8988T (cell line): ENCODE measurements at places on chromosomes 3 and 15.

DNA sequence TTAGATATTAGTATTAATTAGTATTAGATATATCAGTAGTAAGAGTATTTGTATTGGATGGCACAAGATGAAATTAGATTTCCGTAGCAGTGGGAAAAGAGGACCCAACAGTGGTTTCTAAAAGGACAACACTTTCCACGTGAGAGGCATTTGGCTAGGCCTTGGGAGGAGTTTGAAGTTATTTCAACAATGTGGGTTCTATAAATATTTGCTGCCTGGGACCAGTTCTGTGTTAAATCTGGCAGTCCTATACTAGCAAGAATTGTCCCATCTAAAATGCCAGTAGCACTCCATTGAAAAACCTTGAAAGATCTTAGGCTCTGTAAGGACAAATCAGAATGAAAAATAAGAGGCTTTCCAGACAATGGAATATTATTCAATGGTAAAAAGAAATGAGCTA is 347.1 kb upstream of the DNAJC19 start:
- DNase-seq: no peak

DNA sequence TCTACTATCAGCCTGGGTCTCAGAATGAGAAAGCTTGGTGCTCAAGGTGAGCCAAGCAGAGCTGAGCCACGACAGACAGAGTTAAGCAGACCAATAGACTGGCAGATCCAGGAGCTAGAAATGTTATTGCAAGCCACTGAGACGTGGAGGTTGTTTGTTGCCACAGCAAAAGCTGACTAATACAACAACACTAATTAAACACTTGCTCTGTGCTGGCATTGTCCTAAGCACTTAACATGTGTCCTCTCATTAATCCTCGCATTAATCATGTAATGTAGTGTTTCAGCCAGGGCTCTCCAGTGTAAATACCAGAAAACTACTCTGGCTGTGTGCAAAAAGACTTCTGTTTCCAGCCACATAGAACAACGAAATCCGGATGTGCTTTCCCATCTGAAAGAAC is 11.6 kb upstream of the SPSB4 start:
- DNase-seq: no peak

- no peak for DNase-seq
Observed at GRCh38 chr3:131283862-131284261, 97.7 kb upstream of the NUDT16 start.

- DNase-seq: no peak
Observed at GRCh38 chr3:24533561-24534193, 39.0 kb upstream of the THRB start.

GRCh38 chr15:83449250-83449671 is 2.1 kb downstream of the SH3GL3 start:
- DNase-seq: no peak

DNA sequence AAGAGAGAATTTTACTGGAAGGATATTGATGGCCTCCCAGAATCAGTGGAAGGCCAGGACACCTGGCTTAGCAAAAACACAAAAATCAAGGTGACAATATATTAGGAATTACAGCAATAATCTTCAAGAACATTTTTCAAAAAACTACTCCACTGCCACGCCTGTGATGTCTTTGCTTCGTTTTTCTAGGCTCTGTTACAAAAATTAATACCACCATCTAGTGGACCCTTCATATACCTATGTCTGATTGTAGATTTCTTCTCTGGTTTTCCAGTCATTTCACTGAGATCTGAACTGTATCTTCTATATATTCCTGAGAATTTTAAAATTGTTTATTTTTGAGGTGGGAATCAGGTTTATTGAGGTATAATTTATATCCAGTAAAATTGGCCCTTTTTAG is 5.6 kb upstream of the SLC33A1 start:
- DNase-seq: no peak

GRCh38 chr15:69143756-69144436 is 16.5 kb upstream of the GLCE start:
- DNase-seq: no peak

GRCh38 chr15:47331829-47332393 is 385.4 kb upstream of the SEMA6D start:
- no peak for DNase-seq

DNA sequence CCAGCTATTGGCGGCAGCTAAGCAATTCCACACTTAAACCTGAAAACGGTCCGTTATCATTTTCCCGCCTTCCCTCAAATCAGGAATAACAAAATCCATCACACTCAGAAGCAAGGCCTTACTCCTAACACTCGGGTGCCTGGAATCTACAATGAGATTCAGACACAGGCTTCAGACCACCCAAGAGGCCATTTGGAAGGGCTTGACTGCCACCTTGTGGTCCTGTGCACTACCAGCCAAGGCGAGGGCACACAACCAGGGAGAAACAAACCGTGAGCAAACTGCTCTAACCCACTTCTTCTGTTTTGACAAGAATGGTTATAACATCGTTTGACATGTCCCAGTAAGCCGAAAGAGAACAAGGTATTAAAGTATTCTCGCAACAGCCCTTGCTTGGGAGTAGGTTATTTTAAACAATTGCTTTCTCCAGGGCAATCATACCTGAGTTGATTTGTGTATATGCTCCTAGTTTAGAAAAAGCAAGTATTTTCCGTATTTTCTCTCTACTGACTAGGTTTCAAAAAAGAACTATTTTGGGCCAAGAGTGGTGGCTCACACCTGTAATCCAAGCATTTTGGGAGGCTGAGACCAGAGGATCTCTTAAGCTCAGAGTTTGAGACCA is 40.1 kb upstream of the TAFA4 start:
- peak; percentile 38 for DNase-seq

DNA sequence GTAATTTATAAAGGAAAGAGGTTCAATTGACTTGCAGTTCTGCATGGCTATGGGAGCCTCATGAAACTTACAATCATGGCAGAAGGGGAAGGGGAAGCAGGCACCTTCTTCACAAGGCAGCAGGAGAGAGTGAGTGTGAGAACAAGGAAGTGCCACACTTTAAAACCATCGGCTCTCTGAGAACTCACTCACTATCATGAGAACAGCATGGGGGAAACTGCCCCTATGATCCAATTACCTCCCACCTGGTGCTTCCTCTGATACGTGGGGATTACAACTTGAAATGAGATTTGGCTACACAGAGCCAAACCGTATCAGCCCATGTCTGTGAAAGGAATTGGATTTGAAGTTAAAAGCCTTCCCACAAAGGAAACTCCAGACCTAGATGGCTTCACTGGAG is 39.1 kb downstream of the TKT start:
- DNase-seq: no peak

GRCh38 chr15:67087507-67088172 is 22.2 kb downstream of the SMAD3 start:
- DNase-seq: no peak

DNA sequence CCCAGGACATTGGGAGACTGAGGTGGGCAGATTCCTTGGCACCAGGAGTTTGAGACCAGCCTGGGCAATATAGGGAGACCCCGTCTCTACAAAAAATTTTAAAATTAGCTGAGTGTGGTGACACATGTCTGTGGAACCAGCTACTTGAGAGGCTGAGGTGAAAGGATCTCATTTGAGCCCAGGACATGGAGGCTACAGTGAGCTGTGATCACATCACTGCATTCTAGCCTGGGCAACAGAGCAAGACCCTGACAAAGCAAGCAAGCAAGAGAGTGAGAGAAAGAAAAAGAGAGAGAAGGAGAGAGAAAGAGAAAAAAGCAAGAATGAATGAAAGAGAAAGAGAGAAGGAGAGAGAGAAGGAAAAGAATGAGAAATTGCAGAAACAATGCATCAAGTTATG is 52.1 kb upstream of the CSPG5 start:
- DNase-seq: no peak

DNA sequence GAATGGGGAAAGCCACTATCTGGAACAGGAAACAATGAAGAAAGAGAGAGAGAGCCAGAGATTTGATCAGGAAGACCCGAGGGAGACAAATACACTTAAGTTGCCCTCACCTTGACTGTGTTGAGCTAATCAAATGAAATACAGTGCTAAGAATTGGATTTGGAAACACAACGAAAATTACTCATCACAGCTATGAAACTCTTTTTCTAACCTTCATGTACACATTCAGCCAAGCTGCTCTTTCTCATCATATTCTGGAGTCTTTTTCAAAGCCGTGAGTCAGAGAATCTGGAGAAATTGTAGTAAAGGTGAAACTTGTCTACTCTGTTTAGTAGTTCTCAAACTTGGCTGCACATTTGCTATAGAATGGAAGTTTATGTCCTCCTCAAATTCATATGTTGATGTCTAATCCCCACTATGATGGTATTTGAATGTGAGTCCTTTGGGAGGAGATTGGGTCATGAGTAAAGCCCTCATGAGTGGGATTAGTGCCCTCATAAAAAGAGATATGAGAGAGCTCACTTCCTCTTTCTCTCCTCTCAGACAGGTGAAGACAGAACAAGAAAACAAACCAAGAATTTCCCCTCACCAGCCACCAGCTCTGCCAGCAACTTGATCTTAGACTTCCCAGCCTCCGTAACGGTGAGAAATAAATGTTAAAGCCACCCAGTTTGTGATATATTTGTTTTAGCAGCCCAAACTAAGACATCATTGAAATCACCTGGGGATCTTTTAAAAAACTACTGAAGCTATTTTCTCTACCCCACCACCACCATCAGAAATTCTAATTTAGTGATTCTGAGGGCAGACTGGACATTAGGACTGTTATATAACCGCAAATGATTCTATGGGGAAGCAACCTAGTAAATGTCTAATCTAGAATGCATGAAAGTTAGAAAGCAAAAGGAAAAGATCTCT is 143.6 kb upstream of the GRM7 start:
- no peak for DNase-seq

DNA sequence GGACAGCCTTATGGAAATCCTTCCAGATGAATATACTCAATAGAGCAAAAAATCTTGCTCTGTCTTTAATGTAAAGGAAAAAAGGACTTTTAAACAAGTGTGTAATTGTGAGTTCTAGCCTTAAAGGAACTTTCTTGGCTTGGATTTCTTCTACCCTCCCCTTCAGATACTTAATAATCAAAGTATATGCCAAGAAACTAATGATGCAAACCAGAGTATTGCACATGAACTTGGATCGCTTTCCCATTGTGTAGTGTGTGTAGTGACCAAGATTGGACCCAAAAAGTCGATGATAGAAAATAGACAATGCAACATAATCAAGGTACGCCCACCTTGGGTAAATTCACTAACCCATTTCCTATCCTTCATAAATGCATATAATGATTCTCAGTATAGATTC is 123.8 kb downstream of the TIGIT start:
- DNase-seq: no peak

DNA sequence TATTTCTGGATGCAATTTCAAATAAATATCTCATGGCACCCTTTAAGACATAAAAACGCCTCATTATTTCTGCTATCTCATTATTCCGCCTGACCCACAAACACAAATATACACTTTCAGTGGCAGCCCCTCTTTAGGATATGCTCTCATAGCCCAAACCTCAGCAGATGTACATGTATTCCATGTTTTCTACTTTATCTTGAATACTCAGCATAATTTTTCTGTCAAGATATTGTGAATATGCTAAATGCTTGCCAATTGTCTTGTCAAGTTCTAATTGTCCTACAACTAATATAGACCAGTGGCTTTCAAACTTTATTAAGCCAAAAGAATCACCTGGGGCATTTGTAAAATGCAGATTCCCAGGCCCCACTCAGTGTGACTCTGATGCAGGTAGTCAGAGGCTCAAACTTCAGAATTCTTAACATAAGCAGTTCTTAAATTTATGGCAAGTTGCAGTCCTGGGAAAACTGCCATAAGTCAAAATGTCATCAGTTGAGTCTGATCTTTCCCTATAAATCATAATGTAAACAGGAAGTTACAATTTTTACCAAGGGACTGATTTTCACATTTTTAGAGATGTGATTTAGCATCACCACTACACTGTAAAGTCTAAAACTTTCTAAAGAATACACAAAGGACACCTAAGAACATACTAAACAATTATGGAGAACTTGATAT is 135.1 kb downstream of the TBL1XR1 start:
- DNase-seq: no peak

DNA sequence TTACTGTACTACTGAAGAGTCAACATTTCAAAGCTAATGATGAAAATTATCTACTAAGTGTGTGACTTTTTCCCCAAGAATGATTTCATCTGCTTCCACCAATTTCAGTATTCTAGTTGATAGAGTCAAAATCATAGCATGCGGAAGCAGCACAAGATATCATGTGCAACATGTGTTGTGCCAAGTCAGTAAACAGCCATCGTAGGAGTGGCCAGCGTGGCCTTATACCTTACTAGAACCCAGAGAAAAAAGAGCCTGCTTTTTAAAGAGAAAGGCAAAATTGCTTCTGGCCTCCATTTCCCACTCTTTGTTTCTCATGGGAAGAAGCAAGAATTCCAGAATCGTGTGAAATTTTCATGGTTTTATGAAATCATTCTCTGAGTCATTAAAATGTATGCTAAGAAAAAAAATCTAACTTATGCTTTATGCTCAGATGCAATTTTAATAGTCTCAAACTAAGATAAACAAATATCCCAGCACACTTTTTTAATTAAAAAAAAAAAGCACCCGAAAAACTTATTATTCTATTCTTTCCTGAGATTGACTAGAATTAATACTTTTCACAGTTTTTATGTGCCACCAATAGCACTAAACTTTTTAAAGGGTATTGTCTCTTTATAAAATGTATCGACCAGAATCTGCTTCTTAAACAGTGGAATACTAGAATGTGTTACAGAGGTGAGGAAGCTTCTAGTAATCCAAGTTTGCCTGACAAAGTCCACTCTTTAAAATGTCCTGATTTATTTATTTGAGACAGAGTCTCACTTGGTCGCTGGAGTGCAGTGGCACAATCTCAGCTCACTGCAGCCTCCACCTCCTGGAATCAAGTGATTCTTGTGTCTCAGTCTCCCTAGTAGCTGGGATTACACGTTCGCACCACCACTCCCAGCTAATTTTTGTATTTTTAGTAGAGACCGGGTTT is 87.3 kb downstream of the MBNL1 start:
- no peak for DNase-seq

DNA sequence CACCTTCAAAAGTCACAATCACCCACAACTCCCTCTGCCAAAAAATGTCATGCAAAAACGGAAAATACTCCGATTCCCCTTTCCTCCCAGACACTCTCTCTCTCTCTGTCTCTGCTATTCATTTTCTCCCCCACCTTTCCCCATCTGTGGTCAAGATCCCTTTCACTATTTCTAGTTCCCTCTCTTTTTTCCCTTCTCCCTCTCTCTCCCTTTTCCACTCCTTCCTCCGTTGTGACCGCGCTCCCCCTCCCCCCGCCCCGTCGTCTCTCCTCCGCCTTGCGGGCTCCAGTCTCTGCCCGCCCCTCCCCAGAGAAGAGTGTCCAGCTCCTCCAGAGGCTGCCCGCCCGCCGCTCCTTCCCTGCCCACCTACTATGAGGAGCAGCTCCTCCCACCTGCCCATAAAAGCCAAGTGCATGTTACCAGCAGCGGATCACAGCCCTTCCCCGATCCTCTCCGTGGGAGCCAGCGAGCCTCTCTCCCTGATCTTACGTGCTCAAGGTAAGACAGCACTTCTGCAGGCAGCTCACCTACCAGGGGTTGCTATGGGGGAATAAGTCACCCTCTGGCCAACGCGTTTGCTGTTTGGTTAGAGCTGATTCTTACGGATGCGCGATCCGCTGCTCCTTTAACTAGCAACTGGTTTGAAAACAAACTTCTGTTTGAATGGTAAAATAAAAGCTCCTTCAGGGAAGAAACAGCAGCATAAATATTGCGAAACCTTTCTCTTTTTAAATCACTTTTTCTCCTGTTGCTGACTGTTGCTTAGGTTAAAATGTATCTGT is at the start of gene COL8A1:
COL8A1 (plus strand) TSS at position 428 of the 782 bp plus-strand sequence. CDS start 152,089 bp downstream, outside the sequence.
- no peak for DNase-seq

GRCh38 chr15:84552896-84553295 is 47.9 kb upstream of the ZSCAN2 start:
- no peak for DNase-seq

GRCh38 chr3:85589145-85589544 is 630.4 kb downstream of the CADM2 start:
- DNase-seq: no peak
